ENCODE measurements at places on chromosomes 6 and 20.

GRCh38 chr6:77715588-77715987, 62.7 kb downstream of the MEI4 start:
- no peak for DNase-seq

DNA sequence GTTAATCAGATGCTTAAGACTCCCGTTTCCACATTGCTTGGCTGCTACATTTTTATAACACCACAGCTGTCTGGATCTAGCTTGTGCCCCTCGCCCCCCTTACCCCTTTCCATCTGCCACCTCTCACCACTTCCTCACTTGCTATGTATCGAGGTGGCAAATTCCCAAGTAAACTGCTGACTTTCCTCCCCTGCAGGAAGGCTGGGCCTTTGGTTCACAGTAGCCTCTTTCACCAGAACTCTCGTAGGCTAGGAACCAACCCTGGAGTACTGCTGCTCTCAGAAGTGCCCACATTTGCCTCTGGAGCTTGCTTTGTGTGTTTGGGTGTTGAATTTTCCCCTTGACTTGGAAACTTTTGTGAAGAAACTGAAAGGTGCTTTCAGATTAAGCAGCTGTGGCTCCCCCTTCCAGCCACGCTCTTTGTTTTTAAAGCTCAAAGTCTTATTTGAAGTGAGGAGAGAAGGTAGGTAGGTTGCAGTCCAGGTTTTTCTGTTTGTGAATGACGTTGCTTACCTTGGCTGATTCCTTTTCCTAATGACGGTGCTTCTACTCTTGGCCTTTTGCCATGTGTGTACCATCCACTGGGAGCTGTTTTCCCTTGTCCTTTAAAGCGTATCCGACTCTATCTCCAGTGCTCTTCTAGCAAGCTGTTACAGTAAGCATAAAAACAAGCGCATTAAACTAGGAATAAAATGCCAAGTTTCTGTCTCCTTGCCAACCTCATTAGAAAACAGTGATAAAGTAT, 90.4 kb downstream of the CARMIL1 start:
- peak; percentile 3 for DNase-seq

DNA sequence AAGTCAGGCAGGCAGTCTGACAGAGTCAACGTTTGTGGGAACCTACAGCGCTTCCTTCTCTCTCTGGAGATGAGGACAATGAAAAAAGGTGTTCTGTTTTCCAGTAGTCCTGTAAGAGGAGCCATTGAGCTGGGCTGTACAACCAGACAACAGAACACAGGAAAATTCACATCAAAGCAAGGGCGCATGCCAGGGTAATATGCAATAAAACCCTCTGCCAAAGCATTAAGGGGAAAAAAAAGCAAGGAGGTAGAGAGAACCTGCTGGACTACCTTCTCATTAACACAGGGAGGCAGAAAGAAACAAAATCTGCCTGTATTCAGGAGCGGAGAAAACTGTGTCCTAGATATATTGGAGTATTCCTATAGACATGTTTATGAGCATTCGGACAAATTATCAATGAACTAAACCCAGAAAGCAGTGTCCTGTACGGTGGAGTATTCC, 1.3 kb downstream of the RNF24 start:
- DNase-seq = no peak

DNA sequence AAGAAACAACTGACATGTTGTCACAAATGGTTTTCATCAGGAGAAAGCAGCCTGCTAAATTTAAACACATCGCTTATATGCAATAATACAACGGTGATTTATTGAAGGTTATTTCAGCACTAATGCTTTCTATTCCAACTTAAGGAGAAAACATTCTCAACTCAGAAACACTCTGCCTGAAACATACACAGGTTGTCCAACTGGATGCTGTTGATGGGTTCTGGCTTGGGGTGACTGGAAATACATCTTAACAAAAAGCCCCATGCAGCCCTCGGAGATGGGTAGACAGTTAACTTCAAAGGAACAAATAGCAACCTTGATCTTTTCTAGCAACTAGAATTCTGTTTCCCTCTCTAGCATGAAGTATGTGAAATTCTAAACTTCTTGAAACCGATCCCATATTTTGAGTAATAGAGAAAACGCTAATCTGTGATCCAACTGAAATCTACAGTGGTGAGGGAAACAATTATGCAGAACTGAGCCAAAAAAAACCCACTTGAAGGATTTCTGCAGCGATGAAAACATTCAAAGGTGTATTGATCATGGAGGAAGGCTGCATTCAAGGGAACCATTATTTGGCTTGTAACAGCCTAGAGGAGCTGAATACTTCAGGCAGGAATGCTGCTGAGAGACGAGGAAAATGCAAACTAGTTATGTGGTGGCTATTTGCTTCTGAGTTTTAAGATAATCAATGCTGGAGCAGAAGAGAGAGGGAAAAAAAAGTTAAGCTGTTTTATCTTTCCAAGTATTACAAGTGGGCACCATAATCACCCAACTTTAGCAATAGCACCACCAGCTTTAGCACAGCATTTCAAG, 6.9 kb downstream of the ZMYND8 start:
- no peak for DNase-seq

- DNase-seq = no peak
Measured at GRCh38 chr20:36532388-36532787, 8.9 kb upstream of the MYL9 start.
